Coronary artery (tissue), 2 donors: ENCODE measurements at places on chromosomes 2 and 18.

DNA sequence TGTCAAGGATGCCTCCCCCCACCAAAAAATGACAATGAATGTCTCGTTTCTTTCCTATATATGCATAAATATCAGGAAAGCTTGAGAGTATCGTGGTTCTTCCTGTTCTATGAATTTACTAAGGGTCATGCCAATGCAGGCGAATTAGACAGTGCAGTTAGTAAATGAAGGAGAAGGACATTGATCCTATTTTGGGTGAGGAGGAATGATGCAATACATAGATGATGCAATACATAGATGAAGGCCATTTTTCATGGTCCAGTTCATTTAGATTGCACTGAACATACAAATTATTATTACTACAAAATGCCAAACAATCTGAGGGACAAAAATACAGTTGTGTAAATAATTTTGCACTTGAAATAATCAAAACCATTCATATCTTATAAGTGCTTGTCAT lies 1265.0 kb downstream of the LRP1B start:
- no peak for DNase-seq

DNA sequence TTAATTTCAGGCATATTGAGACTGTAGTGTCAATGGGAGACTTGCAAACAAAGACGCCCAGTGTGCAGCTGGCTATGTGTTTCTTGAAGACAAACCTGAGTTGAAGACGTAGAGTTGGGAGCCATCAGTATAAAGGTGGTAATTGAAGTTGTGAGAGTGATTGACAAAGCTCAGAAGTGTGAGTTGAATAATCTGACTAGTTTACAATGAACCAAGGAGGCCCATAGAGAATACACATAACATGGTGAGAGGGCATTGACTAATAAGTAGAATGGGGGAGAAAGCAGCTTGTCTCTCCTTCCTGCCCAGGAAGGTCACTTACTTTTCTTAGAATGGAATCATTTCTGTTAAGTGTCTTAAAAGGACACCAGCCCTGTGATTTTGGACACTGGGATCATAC lies 14.1 kb downstream of the SP110 start:
- no peak for DNase-seq

DNA sequence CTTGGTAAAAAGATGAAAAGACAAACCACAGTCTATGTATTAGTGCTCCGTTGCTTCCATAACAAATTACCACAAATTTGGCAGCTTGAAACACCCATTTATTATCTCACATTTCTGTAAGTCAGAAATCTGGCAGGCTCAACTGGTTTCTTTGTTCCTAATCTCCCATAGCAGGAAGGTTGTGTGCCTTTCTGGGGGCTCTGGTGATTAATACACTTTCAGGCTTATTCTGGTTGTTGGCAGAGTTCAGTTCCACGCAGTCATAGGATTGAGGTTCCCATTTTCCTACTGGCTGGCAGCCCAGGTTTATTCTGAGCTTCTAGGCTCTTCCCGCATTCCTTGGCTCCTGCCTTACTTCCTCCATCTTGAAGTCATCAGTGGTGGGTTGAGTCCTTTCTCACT lies 189.3 kb downstream of the ANAPC1 start:
- no peak for DNase-seq

- no peak for DNase-seq
These were observed 22.8 kb downstream of the CIDEA start for GRCh38 chr18:12276736-12277554.

GRCh38 chr2:217437290-217437870 lies 565.4 kb downstream of the TNS1 start:
- DNase-seq = no peak

- no peak for DNase-seq
These were observed 5.2 kb upstream of the NCAPH start for GRCh38 chr2:96330407-96330806.

- no peak for DNase-seq
These were observed 11.5 kb upstream of the SLC4A3 start for GRCh38 chr2:219615894-219616293.

- DNase-seq = no peak
These were observed 674.8 kb upstream of the ZEB2 start for GRCh38 chr2:145194673-145195072.

GRCh38 chr2:231531883-231532755 lies 1.9 kb upstream of the NMUR1 start:
- DNase-seq = no peak
